ENCODE measurements at places on chromosomes 2 and 18. TPM values are rescaled to one million over a fixed set of nuclear protein-coding genes. Genes with fewer than 3 reads are reported as not detected.

The MC4R gene
- 1.2 TPM for total RNA-seq

The AAK1 gene
- total RNA-seq = 37.4 TPM

The FSIP2 gene
- 3.2 TPM for total RNA-seq

The VWA3B gene
- total RNA-seq = 0.98 TPM

The MRPL53 gene
- 9.6 TPM for total RNA-seq

The MARCO gene
- total RNA-seq = 0.25 TPM

The PARD6G gene
- total RNA-seq = 7.1 TPM

The MALL gene
- total RNA-seq = 1.5 TPM

The DNAJC5G gene
- total RNA-seq = not detected

The TMEM163 gene
- total RNA-seq = 13.3 TPM

The PAPOLG gene
- 40.8 TPM for total RNA-seq

The TIGD1 gene
- 8.9 TPM for total RNA-seq

The SFXN5 gene
- 20.7 TPM for total RNA-seq

All from temporal lobe (tissue), 4 donors.